ENCODE measurements at places on chromosomes 3 and 15.

GRCh38 chr3:139794469-139795265, 116.9 kb upstream of the NMNAT3 start:
- DNase-seq: no peak

- DNase-seq: no peak
Measured at GRCh38 chr15:69852916-69853315, 244.8 kb downstream of the TLE3 start.

DNA sequence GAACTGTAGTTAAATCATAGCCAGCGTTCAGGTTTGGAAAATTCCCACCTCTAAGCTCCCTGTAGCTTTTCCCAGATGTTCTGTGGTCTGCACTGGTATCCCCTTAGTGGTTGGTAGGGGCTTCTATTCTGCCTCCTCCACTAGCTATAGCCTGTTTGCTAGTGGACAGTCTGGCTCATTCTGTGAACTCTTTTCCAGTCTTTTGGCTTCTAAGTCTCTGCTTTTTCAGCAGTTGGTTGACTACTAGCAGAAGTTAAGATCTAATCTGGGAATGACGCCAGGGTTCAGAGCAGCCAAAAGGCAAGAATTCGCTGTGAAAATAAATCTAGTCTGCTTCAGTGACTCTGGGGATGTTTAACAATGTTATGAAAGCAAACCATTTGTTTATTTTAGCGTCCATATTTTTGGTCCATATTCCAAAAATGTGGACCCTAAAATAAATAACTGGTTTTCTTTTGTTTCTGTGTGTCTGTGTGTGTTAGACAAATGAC, 73.7 kb upstream of the WDR72 start:
- DNase-seq: no peak

GRCh38 chr3:32113566-32113965, 7.1 kb downstream of the GPD1L start:
- no peak for DNase-seq

DNA sequence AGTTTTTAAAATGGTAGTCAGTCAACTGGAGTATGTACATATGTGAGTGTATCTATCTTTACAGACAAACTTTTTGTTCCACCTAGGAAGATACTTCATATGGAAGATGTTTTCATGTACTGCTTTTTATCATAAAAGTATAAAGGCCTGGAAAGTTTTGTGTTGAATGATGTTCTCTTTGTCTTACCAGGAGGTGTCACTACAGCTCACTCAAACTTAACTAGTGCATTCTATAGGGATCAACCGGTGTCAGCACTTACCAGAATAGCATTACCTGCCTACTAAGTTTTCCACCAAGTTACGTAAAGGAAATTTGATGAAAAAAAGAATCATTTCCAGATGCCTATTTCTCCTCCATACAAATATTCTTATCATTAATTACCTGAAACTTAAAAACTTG, 522.6 kb upstream of the SEMA6D start:
- DNase-seq: no peak

GRCh38 chr15:63940966-63941620, 105.2 kb downstream of the DAPK2 start:
- no peak for DNase-seq

DNA sequence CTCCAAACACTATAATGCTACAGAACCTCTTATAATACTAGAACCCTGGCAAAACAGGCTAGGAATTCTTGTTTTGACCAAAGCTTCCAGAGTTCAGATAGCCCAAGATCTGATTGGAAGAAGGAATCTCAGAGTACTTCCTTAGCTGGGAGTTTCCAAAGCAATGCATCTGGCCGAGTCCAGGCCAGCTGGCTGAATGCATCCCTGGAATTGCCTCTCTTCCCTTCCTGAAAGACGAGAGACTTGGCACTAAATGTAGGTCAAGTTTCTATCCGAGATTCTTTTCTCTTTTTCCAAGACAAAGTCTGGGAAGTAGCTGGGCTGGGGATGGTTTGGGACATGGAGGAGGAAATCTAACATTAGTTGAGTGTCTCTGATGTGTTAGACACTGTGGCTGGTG, 68.7 kb upstream of the ADPGK start:
- no peak for DNase-seq

DNA sequence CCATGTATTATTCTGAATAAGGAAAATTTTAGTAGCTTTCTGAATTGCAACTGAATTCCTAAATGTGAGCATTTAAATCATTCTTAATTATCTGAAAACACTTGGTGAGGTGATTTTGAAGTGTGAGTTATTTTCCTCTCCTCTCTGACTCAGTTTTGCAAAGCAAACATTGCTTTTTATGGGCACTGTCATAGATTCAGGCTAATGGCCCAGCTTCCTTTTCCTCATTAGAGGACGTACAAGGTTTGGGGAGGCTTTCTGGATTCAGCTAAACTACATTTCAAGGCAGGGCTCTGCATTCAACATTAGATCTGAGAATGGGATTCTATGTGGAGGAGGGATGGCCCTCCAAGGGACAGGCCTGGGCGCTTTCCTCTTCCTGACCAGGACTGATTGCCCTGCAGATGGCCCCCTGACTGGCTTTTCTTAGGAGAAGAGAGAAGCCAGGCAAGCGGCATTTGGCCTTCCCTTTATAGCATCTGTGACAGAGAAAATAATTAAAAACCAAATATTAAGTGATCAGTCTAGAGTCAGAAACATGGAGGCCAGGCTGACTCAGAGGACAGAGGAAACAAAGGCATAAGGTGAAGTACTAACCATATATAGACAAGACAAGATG, 53.0 kb upstream of the STXBP5L start:
- no peak for DNase-seq

- no peak for DNase-seq
Measured at GRCh38 chr3:24533561-24534193, 39.0 kb upstream of the THRB start.

GRCh38 chr15:34124651-34125050, 22.8 kb downstream of the PGBD4 start:
- no peak for DNase-seq

GRCh38 chr15:80816936-80817335, 37.8 kb downstream of the CEMIP start:
- DNase-seq: no peak

- no peak for DNase-seq
Measured at GRCh38 chr3:173553635-173554280, 156.2 kb downstream of the NLGN1 start.

GRCh38 chr3:20608054-20608738, 422.2 kb upstream of the SGO1 start:
- no peak for DNase-seq

DNA sequence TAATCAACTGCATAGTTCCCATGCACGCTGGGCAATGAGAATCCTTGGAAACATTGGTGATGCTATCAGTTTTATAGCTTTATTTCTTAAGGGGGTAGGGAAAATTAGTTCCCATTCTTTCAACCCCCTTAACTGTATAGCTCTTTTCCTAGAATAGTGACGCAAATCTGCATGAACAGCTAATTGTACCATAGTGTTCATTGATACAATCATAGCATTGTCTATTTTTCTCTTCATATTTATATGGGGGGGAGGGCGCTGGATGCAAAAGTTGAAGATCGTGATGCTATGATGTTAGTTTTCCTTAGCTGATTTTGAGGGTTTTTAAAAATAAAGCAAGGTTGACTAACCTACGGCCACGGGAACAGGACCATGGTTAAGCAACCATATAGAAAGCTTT, 32.4 kb upstream of the SAMMSON start:
- DNase-seq: no peak

DNA sequence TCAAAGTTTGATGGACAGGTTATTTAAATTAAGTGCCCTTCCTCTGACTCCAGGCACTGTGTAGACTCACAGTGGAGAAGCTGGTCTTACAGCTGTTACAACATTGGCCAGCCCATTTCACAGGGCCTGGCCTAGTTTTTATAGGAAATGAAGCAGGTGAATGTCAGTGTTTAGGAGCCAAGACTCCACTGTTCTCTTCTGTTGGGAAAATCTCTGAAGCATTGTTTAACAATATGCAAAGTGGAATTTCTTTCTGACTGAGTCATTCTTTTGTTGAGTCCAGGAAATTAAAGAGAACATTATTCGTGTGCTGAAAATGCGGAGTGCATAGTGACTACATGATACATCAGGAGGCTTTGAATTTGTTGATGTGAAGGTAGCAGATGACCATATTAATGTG, 64.7 kb downstream of the ARRDC4 start:
- DNase-seq: no peak

DNA sequence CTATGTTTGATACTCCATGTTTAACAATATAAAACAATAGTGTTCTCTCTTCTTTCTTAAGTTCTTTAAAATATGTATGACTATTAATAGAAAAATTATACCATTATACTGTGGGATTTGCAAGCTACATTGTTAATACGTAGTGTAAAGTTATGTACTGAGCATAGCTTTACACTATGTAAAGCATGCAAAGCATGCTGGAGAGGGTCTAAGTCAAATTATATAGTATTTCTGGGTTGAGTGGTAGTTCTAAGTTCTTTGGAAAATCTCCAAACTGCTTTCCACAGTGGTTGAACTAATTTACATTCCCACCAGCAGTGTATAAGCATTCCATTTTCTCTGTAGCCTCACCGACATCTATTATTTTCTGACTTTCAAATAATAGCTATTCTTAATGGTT, 253.0 kb downstream of the RAP2B start:
- DNase-seq: no peak

GRCh38 chr3:106610362-106610959, 741.6 kb upstream of the CBLB start:
- no peak for DNase-seq

- DNase-seq: peak; percentile 62
Measured at GRCh38 chr15:32659340-32660155, 18.0 kb downstream of the SCG5 start.

- DNase-seq: no peak
Measured at GRCh38 chr15:60520013-60520824, 41.3 kb upstream of the ICE2 start.

GRCh38 chr15:70835415-70835814, 18.5 kb downstream of the LARP6 start:
- DNase-seq: no peak
